ENCODE measurements at places on chromosomes 16 and 17.

DNA sequence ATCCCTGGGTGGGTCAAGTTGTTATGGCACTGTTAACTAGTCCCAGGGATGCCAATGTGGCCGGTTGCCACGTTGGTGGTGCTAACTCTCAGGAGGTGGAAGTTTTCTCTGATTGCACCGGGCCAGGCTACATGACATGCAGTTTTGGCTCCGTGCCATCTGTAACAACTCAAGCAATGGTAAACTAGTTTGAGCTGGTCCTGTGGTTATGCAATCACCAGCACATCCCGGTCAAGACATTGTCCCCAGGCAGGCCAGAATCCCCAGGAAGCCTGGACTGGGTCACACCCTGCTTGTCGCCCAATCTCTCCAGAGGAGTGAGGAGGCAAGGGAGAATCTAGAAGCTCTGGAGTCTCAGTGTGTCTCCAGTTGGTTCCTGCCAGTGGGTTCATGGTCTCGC lies 10.1 kb upstream of the CCL17 start:
- DNase-seq, result no peak

DNA sequence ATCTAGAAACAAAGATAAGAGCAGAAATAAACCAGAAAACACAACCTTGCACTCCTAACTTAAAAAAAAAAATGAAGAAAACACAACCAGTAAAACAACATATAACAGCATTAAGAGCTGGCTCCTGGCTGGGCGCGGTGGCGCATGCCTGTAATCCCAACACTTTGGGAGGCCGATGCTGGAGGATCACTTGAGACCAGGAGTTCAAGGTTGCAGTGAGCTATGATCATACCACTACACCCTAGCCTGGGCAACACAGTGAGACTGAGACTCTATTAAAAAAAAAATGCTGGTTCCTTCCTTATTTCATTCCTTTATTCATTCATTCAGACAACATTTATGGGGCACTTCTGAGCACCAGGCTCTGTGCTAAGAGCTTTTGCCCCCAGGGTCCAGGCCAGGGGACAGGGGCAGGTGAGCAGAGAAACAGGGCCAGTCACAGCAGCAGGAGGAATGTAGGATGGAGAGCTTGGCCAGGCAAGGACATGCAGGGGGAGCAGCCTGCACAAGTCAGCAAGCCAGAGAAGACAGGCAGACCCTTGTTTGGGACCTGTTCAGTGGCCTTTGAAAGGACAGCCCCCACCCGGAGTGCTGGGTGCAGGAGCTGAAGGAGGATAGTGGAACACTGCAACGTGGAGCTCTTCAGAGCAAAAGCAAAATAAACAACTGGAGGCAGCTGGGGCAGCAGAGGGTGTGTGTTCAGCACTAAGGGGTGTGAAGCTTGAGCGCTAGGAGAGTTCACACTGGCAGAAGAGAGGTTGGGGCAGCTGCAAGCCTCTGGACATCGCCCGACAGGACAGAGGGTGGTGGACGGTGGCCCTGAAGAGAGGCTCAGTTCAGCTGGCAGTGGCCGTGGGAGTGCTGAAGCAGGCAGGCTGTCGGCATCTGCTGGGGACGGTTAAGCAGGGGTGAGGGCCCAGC lies 2.6 kb downstream of the STH start:
- DNase-seq, result no peak

DNA sequence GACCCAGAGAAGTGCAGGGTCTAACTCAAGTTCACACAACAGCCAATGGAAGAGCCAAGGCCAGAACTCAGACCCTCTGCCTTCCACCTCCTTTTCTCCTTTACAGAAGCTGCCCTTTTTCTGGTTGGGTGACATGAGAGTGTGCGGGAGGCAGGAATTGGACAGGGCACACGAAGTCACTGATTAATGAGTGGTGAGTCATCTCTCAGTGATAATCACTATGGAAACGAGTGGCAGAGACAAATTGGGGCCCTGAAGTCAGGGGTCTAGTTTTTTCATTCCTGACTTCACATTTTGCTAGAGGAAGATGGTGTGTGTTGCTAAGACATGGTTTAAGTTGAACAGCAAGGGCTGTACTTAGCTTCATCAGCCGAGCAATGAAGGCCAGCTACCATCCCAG lies 312.7 kb upstream of the CCL2 start:
- no peak for DNase-seq

- no peak for DNase-seq
Observed at GRCh38 chr17:227078-227945, 45.9 kb upstream of the DOC2B start.

GRCh38 chr17:77439189-77440018 lies 298.6 kb downstream of the SEC14L1 start:
- DNase-seq, result no peak

DNA sequence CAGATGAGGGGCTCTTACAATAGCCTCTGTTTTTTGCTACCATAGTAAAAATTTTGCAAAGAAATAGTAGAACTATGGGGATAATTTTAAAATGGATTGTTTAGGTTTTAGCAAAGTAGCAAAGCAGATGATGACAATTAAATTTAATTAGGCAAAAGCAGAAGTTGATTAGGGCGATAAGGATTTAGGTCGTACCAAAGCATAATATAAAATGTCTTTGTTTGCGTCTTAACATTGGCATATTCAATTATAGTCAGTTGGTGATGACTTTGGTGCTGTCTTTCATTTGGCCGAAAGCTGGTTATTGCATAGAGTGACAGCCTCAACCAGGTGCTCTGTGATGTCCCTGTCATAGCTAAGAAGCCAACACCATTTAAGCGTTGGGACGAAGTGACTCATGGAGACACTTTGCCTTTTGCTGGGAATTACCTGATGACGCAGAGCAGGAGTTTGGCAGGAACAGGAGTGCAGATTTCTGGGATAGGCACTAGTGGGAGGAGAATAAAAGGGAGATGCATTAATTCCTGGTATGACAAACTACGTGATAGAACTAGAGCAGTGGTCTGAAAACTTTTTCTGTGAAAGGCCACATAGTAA lies 38.3 kb downstream of the MAP2K6 start:
- DNase-seq, result no peak

- no peak for DNase-seq
Observed at GRCh38 chr16:57165483-57165882, 20.4 kb downstream of the PSME3IP1 start.

DNA sequence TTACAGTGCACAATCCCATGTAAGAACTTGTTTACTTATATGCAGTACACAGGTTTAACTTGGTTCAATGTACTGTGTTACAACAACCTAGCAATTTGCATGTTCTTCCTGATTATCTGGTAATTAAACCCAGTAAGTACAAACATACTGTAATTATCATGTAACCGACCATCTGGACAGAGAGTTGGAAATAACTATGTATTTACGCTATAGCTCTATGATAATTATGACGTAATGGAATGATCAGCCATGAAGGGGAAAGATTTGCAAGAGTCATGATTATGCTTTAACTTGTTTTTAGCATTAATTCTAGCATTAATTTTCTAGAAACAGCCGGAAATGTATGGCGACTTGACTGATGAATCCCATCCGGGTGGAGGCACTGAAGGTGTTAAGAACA lies 74.8 kb upstream of the SALL1 start:
- no peak for DNase-seq
